ENCODE measurements at places on chromosomes 4 and X.
A peak's percentile ranks its signal among the peaks of the same experiment; 100 is the strongest.

DNA sequence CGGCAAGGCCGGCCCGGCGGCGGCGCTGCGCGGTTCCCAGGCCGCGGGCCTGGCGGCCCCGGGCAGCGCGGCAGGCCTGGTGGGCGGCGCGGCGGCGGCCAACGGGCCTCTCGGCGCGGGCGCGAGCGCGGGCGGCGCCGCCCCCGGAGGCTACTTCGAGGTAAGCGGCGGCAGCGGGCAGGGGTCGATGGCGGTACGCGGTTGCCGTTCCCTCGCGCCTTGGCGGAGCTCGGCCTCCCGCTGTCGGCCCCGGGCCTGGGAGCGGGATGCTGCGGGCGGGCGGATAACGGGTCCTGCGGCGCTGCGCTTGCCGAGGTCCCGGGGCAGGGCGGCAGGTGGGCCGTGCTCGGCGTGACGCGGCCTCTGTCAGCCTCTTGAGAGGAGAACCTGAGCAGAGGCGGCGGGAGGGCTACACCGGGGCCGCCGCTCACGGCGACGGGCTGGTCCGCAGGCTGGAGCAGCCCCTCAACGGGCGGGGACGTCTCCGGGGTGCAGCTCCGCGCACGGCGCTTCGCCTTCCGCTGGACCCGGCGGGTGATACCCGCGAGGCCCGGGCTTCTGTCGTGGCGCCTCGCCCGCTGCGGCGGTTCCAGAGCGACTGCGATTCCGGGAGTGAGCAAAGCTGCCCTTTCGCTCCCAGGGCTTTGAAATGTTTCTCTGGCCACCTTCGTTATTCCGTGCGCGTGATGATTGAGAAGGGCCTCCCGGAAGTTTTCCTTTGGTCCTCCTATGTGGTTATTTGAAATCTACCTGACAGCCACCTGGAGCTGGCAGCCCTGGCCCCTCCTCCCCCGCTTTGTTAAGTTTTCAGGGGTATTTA, 774 bp downstream of the FAM193A start:
- DNase-seq: peak; percentile 42

DNA sequence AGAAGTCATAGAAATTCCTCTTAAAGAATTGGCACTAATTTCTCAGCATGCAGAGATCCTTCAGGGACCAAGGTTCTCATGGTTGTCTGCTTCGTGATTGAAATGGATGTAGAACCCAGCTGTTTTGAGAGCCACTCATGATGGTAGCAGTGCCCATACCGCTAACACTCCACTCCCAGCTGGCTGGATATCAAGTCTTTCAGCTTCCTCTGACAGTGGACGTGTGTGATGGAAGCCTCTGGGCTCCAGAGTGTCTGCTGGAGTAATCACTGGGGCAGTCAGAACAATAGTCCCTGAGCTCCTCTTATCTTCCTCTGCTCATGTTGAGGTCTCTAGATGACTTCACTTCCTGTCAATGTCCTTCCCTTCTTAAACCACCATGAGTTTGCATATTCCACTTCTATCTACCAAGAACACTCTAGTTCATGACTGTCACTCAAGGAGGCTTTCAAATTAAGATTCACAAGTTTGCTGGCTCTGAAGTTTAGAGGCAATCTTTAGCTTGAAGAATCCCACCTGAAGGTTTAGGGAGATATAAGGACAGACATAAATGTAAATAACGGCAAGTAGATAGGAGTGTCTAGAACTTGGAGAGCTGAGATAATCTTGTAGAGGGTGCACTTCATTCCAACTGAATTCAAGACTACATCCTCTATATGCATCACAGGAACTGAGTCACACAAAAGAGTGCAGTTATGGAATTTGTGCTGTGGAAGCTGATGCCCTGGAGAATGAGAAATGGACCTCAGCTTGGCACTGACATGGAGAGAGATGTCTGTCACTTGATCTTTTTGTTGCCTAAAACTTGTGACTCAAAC, 64.5 kb upstream of the WDR1 start:
- no peak for DNase-seq

DNA sequence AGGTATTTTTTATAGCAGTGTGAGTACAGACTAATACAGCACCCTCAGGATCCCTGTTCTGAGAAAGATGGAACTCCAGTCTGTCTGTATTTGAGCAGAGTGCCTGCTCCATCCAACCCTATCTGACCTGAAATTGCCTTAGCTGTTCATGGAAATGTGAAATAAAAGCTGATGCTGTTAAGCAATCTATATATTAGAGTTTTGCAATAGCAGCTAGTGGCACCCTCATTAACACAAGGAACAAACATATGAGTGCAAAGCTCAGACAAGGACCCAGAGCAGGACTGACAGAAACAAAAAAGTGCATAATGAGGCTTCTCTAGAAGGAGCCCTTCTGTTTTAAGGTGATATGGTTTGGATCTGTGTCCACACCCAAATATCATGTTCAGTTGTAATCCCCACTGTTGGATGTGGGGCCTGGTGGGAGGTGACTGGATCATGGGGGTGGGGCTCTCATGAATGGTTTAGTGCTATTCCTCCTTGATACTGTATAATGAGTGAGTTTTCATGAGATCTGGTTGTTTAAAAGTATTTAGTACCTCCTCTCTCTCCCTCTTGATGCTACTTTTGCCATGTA, 272.9 kb upstream of the KLF3 start:
- DNase-seq: no peak

DNA sequence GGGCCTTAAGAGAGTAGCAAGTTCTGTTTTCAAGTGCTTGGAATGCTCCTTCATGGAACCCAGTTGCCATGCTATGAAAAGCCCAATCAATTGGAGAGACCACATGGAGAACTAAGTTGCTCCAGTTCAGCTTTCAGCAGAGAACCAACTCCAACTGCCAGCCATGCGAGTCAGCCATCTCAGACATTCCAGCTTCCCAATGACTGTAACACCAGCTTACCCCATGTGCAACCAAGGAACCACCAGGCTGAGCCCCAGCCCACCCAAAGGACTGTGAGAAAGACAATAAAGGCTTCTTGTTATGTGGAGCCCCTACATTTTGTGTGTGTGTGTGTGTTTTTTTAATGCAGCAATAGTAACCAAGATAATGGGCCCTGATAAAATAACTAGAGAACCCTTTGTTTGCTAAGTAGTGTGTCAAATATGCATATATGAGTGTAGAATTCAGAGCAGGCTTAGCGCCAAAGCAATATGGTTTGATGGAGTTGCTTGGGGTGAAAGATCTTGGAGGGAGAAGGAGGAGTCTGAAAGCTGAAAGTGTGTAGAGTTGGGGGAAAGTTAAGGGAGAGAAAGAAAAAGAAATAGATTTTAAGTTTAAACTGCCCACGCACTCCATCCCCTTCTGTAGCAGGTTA, 35.0 kb upstream of the CCKAR start:
- no peak for DNase-seq

DNA sequence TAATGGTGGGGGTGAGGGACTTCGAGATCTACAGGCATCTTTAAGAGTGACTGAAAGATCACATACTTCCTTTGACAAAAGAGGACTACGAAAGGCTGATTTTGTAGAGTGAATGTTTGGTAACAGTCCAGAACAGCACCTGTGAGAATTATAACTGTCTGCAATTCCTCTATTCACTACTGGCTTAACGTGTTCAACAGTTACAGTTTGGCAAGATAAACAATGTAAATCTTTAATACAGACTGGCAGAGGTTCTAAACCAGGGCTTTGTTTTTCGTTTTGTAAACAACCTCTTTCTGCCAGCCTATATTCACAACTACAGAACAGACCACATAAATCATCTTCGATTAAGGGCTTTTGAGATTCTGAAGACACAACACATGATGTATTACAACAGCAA, 66.9 kb downstream of the NCAPG start:
- no peak for DNase-seq

DNA sequence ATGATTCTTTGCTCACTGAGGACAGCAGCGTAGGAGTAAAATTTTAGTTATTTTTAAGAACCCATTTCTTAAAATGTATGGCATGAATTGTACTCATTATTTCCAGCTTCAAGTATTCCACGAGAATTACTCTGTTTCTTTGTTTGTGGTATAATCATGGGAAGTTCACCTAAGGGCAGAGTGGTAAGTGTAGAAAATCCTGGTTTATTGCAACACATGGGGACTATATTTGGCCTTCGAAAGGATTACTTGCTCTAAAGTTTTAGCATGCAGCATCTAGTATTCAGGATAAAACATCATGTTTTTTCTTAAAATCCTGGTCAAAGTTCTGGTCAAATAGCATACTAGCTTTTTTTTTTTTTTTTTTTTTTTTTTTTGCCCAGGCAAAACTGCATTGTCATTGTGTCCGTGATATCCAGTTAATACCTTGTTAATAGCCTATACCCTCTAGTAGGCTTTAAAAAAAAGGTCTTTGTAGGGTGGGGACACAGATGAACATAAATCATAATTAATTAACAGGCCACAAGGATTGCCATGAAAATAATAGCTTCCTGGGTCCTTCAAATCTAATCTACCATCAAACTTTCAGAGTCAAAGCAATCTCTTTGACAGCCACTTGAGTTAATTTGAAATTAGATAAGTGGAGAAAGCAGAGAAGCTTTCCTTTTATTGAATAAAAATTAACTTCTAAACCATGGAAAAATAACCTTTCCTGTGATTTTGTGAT, 44.6 kb upstream of the VEGFC start:
- DNase-seq: no peak

DNA sequence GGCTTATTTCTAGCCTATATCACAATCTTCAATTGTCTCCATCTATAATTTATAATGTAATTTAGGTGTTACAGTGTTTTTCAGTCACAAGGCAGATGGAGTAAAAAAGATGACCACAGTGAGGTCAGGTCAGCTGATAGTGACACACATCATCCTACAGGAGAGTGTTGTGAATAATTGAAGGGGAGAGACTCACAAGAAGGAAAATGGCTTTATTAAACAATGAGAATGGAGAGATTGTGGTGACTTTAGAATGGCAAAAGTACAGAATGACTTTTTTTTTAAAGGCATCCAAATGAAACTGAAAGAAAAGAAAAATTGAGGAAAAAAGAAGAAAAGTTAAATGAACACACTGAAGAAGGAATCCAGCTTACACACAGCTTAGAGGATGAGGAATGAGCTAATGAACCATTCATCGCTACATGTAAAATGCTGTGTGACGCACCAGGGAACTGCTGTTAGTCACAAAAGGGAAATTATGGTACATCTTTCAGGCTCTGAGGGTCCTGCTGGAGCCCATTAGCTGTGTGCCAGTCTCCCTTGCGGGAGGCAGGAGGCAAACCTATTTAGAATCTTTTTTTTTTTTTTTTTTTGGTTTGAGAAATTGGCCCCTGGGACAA, 56.6 kb downstream of the SPRY1 start:
- DNase-seq: no peak

Data from renal cortex interstitium (tissue), 15 donors.